ENCODE measurements at places on chromosomes 5 and 9. TPM values are rescaled to one million over a fixed set of nuclear protein-coding genes. Genes with fewer than 3 reads are reported as not detected.

DNA sequence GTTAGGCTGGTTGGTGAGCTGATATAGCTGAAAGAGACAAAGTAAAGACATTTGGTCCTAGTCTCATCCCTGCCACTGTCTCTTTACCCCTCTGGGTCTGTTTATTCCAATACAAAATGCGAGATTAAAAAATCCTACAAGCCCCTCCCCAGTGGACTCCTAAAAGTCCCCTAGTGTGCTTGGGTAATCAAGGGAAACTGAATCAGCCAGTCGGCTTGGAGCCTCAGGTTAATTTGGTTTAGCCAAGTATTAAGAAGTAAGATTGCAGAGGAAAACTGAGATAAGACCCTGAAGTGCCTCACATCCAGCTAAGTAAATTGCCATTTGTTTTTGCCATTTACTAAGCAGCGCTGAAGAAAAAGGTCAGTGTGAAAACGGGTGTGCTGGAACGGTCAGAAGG is 10.4 kb downstream of the NIM1K start:
- DNase-seq = no peak

GRCh38 chr5:142561029-142561428 is 124.9 kb downstream of the FGF1 start:
- DNase-seq = no peak

PTPDC1 gene
- 2.2 TPM for total RNA-seq

HRH2 gene
- total RNA-seq = 0.32 TPM

- DNase-seq = no peak
Observed at GRCh38 chr5:170606941-170607340, 103.1 kb downstream of the KCNIP1 start.

GRCh38 chr9:93306081-93306480 is 122.1 kb downstream of the WNK2 start:
- no peak for DNase-seq

GRCh38 chr5:106801554-106801953 is 869.2 kb downstream of the EFNA5 start:
- no peak for DNase-seq

TSSK1B gene
- total RNA-seq = not detected

- no peak for DNase-seq
Observed at GRCh38 chr5:168796593-168797580, 217.7 kb upstream of the PANK3 start.

DNA sequence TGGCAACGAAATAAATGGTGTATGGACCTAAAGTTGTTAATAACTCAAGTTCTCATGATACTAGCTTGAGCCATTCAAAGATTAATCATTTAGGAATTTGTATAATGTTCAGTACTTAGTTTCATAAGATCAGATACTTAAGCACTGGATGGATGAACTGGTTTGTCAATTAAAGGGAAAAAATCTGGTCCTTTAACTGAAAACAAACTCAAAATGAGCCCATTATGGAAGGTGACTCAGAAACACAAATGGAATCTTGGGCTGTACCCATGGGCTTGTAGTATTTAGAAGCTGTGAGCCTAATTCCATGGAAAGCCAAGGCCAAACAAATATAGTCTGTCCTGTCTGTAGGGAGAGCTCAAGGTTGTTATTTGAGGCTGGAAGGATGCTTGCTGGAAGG is 27.6 kb upstream of the ADRB2 start:
- no peak for DNase-seq

GRCh38 chr5:107020626-107021025 is 650.1 kb downstream of the EFNA5 start:
- DNase-seq = no peak

FAM151B gene
- not detected for total RNA-seq
